Iris pigment epithelial cell (primary cell): ENCODE measurements at places on chromosomes 3 and 15.
A peak's percentile ranks its signal among the peaks of the same experiment; 100 is the strongest.

DNA sequence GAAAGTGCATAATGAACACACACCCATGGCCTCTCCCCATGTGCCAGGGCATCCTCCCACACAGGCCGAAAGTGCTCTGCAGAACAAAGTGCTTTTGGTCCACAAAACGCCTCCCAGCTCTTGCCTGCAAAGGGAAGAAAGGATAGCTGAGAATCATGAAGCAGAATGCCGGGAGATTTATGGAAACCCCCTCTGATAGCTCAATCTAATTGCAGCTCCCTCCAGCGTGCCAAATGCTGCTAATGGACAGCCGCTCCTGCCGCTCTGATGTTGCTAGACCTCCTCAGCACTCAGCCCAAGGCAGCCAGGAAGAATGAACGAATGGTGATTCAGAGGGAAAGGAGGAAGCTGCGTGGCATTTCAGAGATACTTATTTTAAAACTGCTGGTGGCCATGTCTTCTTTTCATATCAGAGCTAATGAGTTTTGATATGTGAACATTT is 145.3 kb downstream of the TJP1 start:
- peak; percentile 59 for DNase-seq

- peak; percentile 63 for DNase-seq
Observed at GRCh38 chr15:65752151-65752700, 39.9 kb downstream of the DENND4A start.

- no peak for DNase-seq
Observed at GRCh38 chr3:23664459-23664858, 141.3 kb upstream of the UBE2E1 start.

- DNase-seq: no peak
Observed at GRCh38 chr15:60418096-60418495, 20.3 kb upstream of the ANXA2 start.

- DNase-seq: no peak
Observed at GRCh38 chr15:25088261-25088790, 133.5 kb downstream of the SNRPN start.

DNA sequence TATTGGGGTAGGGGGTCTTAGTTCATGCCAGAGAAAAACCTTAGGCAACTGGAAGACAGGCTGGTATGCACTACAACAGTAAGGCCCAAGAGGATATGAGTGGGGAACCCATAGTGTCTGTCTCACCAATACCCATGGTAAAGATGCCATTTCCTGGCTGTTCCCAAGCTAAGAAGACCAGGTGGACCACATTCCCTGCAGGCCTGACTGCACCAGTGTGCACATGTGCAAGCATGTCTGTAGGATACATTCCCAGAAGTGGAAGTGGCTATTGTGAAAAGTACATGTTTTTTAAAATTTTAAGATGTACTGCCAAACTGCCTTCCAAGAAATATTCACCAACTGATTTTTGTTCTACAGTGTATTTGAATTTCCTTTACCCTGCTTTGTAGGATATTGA is 207.3 kb upstream of the CTNNB1 start:
- DNase-seq: no peak

DNA sequence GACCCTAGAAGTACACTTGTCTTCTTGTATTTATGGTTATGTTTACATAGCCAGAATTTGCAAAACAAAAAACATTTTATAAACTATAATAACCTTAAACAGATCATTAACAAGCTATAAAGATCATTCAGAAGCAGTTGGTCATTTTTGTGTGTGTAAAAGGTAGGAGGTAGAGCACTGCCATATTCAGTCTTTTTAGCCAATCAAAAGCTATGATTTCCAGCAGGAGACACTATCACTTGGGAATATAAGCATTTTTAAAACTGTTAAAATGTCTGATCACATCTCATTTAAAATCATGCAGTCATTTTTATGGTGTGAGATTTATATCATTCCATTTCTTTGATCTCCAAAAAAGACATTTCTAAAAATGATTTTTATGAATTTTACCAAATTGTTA is 42.6 kb upstream of the ATP2C1 start:
- no peak for DNase-seq

- DNase-seq: no peak
Observed at GRCh38 chr3:10149226-10149625, 7.6 kb downstream of the VHL start.

- DNase-seq: peak; percentile 54
Observed at GRCh38 chr15:71096676-71097075, 18.6 kb upstream of the THSD4 start.

GRCh38 chr3:127961963-127962362 is 46.9 kb downstream of the KBTBD12 start:
- peak; percentile 62 for DNase-seq

- DNase-seq: no peak
Observed at GRCh38 chr3:53163444-53164387, 2.7 kb downstream of the PRKCD start.

- no peak for DNase-seq
Observed at GRCh38 chr3:88059380-88060170, 520 bp downstream of the ZNF654 start.

- DNase-seq: peak; percentile 74
Observed at GRCh38 chr15:62880278-62880677, 162.3 kb upstream of the TPM1 start.

DNA sequence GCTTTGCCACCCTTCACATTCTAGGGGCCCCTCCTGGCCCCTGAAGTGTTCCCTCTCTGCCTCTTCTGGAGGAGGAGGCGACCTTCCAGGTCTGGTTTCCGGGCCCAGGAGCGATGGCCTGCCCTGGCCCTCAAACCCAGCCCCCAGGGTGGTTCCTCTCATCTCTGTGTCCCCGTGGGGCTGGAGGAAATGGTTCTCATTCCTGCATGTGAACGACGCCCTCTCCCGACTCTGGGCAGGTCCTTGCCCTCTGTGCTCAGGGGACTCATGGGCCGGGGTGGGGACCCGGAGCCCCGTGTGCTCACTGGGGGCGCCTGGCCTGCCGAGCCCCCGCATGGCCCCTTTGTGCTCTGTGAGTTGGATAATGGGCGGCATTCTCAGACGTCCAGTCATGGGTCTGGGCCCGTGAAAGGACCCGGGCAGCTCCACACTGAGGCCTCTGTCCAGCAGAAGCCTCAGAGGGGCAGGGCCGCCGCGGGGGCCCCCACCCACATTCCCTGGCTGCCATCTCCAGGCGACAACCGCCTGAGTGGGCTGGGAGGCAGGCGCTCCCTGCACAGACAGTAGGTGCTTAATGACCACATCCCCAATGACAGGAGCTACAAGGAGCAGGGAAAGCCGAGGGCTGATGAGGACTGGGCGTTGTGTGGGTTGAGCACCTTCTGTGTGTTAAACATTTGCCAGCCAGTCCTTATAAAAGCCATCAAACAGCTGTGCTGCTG is 5.5 kb upstream of the PLXND1 start:
- peak; percentile 72 for DNase-seq

- no peak for DNase-seq
Observed at GRCh38 chr15:67885861-67886260, 46.0 kb upstream of the RNU6-1 start.

GRCh38 chr3:119534296-119534695 is 25.1 kb downstream of the CD80 start:
- no peak for DNase-seq

DNA sequence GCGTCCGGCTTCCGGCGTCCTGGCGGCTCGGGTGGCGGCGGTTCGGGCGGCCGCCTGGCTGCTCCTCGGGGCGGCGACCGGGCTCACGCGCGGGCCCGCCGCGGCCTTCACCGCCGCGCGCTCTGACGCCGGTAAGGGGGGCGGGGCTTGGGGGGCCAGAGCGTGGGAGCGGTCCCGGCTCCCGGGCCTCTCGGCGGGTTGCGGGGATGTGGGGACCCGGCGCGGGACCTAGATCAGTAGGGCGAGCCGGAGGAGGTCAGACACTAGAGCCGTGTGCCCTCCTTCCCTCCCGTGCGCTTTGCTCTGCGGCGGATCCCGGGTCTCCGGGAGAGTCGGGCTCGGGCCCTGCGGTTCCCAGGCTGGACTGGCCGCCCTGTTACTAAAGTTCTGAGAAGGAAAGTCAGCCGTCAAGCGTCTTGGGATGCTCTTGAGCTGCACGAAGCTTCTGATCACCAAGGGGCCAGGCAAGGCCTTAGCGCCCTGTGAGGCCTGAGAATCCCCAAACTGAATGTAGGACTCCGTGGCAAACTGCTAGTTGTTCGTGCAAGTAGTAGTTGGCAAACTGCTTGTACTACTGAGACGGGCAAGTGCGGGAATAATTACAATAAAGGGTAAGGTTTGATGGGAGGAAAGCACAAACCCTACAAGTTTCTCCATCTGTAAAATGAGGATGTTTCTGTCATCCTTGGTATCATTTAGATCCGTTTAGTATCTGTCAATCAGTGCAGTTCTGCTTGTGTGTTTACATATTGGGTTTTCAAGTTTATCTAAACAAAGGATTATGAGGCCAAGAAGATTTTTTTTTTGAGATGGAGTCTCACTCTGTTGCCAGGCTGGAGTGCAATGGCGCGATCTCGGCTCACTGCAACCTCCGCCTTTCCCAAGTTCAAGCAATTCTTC is 587 bp downstream of the PIGX start:
- peak; percentile 61 for DNase-seq
